ENCODE measurements at places on chromosomes 1 and 21. TPM values are rescaled to one million over a fixed set of nuclear protein-coding genes. Genes with fewer than 3 reads are reported as not detected.

DNA sequence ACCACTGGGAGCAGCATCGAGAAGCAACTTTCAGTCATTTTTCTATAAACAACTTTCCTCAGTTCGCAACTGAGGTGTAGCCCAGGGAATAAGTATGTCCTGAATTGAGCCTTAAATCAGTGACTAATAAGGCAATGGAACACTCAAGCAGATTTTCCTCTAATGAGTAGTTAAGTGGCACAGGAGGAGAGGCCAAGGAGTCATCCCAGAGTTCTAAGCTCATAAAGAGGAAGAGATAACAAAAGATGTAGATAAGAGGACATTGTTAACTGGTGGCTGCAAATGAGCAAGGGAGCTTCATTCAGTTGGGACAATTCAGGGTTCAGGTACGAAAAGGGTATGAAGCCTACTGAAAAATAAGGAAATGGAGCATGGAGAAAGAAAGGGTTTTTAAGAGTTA lies 64.5 kb downstream of the LRRC40 start:
- DNase-seq = peak; percentile 58

GRCh38 chr1:200530623-200531261 lies 89.8 kb downstream of the KIF14 start:
- DNase-seq = no peak

- DNase-seq = peak; percentile 86
Observed at GRCh38 chr1:33852711-33853110, 11.2 kb upstream of the HMGB4 start.

- no peak for DNase-seq
Observed at GRCh38 chr1:15649937-15650336, 32.7 kb downstream of the DDI2 start.

DNA sequence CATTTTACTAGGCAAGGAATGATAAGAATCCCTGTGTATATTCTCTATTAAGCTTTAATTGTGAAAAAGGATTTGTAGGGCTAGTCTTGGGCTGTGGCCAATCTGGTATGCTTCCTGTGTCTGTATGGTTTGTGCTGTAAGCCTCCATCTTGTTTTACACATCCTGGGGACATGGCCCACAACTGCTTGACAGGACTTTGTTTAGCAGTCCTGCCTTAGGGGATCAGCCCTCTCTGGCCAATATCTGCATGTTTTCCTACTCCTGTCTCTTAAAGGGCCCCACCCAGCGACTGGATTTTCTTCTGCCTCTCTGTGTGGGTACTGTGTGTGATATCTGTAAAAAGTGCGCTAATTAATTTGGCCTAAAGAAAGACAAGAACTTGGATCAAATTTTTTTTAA lies 813.2 kb downstream of the PLA2G4A start:
- DNase-seq = no peak

- DNase-seq = peak; percentile 96
Observed at GRCh38 chr1:201450721-201451291, 18.2 kb downstream of the PHLDA3 start.

DNA sequence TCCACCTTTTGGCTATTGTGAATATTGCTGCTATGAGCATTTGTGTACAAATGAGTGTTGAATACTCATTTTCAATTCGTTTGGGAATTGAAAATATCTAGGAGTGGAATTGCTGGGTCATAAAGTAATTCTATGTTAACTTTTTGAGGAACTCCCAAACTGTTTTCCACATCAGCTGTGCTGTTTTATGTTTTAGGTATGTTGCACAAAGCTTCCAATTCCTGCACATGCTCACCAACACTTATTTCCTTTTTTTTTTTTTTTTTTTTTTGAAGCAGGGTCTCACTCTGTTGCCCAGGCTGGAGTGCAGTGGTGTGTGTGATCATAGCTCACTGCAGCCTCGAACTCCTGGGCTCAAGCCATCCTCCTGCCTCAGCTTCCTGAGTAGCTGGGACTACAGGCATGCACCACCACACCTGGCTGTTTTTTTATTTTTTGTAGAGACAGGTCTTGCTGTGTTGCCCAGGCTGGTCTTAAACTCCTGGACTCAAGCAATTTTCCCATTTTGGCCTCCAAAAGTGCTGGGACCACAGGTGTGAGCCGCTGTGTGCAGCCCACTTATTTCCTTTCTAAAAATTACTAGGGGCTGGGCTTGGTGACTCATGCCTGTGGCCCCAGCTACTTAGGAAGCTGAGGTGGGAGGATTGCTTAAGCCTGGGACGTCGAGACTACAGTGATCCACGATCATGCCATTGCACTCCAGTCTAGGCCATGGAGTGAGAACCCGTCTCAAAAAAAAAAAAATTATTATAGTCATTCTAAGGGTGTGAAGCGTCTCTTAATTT lies 33.4 kb downstream of the TMCC2 start:
- DNase-seq = peak; percentile 63

GRCh38 chr1:205610036-205610435 lies 21.8 kb downstream of the ELK4 start:
- peak; percentile 46 for DNase-seq

DNA sequence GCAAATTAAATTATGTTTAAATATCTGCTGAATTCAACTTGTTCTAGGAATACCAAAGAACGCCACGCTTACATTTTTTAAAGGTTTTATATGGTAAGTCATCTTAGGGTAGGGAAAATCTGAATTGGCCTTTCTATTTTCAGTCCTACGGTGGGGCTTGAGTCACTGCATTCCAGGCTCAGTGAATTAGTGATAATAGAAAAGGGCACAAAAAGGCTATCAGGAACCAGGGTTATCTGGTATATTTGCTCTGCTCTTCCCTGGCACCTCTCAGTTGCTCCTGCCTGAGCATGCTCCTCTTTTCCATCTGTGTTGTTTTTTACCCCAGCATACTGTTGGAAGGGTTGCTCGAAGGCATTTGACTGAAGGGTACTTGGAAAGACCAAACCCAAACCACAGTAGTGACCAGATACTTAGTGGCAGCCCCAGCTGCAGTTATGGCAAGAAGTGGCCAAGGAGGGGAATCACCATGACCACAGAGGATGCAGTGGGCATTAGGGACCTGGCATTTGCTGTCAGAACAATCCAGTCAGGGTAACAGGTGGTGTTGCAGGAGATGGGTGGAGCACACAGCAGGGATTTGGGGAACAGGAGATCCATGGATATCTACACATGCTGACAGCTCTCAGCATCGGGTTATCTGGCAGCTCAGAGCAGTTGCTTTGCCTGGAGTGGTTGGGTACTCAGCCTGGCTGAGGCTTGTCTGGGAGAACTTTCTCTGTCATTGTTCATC lies 2.3 kb downstream of the OVAAL start:
- DNase-seq = peak; percentile 65

The HLCS gene
- 21.9 TPM for polyA plus RNA-seq

The CCDC30 gene
- 1.6 TPM for polyA plus RNA-seq

GRCh38 chr1:150479927-150480352 lies 7.3 kb upstream of the TARS2 start:
- no peak for DNase-seq

The CCDC185 gene
- not detected for polyA plus RNA-seq

DNA sequence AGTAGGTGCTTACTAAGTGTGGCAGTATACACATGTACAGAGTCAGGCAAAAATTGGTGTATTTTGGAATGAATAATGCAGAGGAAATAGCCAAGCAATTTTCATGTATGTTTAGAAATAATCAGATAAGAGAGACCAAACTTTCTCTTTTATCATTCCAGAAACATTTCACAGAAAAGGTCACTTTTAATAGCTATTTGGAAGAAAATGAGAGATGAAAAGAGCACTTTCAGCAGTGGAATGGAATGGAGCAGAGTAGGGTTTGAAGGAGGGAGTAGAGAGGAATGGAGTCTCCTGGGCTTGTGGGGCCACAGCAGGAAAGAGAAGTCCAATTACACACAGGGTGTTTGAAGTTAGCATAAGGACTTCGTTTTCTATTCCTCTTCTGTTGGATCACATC lies 48.8 kb upstream of the GJA5 start:
- DNase-seq = no peak

DNA sequence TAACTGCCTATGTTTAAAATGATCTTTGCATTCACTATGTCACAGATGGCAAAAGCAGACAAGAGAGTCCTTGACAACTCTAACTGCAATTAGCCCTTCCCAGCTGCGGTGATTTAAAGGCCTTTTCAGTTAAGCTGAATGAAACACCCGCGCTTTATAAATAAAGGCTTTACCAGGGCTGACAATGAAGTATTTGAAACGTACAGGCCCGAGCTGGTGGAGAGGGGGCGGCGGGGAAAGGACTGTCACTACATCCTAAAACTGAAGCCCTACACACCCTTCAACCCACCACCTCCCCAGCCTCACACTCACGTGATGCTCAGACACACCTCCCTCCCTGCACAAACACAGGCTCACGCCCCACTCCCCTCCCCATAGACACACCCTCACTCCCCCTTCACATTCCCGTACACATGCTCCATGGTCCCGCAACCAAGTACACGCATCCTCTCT lies 45.5 kb downstream of the GRIK3 start:
- no peak for DNase-seq

The DARS2 gene
- 12.1 TPM for polyA plus RNA-seq

- no peak for DNase-seq
Observed at GRCh38 chr1:88311265-88311664, 372.8 kb upstream of the PKN2 start.

DNA sequence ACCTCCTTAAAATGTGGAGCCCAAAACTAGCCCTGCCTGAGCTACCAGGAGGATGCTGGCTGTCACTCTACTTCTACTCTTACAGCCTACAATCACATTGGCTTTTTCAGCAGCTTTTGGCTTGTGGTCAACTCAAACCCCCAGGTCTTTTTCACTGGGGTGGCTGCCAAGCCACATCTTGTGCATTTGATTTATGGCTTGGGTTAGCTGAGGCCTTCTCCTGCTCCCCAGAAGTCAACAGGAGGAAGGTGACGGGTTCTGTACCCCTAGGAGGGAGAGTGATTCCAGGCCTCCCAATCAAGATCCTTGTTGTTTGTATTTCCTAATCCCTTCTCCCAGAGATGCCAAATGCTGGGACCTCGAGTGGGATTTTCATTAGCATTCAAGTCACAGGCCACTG lies 124.3 kb downstream of the LACTBL1 start:
- DNase-seq = no peak

The STIL gene
- polyA plus RNA-seq = 7.2 TPM

DNA sequence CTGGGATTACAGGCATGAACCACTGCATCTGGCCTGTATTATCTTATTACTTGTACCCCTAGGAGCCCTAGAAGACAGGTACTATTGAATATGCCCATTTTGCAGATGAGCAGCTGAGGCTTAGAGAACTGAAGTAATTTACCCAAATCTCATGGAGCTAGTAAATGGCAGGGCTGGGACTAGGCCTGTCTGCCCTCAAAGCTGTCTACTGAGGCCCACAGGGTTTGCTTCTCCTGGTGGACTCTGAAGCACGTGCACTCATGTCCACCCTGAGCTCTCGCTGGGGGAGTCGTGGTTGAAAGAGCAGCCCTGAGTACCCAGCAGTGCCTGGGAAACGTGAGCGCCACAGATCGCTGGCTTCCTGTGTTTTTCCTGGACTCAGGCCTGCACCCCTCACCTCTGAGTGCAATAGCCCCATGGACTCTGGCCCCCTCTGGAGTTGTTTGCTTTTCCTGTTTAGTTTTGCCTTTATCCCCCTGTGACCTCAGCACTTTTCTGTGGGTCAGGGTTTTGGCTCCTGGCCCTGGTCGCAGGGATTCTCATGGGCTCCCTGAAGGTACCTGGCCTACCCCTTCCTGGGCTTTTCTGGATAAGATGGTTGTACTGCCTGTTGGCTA lies 52.4 kb downstream of the ARHGEF10L start:
- DNase-seq = no peak

DNA sequence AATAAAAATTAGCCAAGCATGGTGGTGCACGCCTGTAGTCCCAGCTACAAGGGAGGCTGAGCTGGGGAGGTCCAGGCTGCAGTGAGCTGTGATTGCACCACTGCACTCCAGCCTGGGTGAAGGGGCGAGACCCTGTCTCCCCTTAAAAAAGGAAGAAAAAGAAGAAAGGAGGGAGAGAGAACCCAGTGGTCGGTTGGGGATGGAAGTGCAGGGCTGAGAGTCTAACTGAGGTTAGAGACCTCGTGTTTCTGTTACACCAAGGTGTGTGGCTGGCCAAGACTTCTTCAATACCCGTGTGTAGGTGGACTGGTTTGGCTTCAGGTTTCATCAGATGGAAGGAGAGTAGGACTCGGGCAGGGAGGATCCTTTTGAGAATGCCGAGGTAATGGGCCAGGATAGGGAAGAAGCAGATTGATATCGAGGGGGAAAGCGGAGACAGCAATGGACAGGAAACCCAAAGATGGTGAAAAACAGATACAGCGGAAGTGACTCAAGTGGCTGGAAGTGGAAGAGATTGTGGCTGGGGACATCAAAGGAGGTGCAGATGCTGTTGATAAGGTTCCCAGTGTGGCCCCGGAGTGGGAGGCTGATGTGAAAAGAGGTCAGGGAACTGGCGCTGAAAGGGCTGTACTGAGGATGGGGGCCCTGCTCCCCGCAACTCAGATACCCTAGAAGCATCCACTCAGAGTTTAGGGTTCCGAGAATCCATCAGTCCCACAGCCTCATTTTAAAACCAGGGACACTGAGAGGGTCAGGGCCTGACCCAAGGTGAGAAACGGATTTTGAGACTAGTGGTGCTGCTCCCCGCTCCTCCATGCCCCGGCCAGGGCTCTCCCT lies 681 bp upstream of the UBXN10 start:
- DNase-seq = no peak

DNA sequence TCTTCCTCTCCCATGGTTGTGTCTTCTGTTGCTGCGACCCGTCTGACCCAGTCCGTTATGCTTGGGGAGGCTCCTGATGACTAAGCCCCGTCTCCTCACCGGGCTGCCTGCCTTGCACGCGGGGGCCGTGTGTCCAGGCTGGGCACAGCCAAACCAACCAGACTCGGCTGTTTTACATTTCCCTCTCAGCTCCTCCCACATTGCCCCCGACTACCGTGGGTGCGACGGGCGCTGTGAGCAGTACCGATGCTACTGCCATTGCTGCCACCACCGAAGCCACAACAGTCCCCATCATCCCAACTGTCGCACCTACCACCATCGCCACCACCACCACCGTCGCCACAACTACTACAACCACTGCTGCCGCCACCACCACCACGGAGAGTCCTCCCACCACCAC lies 46.0 kb upstream of the CNTN2 start:
- DNase-seq = peak; percentile 33

The DENND2C gene
- polyA plus RNA-seq = 2.8 TPM

DNA sequence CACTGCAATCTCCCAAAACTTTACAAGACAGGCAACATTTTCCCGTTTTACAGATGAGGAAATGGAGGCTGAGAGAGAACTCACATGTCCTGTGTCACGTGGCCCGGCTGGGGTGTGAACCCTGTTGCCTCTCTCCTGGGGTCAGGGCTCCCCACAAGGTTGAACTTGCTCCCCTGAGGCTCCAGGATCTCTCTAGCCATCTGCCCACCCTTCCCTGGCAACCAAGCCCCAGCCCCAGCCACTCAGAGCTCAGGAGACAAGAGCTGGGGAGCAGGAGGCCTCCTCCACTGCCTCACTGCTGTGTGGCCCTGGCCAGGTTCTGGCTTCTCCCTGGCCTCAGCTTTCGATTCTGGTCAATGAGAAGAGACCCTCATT lies 11.8 kb downstream of the LAPTM5 start:
- no peak for DNase-seq

The C1orf74 gene
- polyA plus RNA-seq = 1.4 TPM
